ENCODE measurements at places on chromosomes 7 and 10.
A peak's percentile ranks its signal among the peaks of the same experiment; 100 is the strongest.

DNA sequence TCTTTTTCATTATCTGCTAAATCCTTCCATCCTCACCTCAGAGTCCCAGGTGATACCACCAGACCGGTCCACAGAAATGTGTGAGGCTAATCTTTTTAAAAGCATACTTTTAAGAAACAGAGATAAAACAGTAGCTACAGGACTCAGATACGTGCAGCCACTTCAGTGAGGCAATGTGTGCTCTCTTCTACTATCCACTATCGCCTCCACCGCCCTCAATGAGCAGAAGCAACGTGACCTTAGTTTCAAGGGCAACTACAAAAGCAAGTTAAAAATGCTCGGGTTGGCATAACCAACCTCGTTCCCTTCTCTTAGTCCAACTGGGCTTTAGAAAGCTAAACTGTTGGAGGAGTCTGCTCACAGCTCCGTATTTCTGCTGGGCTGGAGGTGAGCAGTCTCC is 4.2 kb downstream of the FGFR2 start:
- no peak for DNase-seq

DNA sequence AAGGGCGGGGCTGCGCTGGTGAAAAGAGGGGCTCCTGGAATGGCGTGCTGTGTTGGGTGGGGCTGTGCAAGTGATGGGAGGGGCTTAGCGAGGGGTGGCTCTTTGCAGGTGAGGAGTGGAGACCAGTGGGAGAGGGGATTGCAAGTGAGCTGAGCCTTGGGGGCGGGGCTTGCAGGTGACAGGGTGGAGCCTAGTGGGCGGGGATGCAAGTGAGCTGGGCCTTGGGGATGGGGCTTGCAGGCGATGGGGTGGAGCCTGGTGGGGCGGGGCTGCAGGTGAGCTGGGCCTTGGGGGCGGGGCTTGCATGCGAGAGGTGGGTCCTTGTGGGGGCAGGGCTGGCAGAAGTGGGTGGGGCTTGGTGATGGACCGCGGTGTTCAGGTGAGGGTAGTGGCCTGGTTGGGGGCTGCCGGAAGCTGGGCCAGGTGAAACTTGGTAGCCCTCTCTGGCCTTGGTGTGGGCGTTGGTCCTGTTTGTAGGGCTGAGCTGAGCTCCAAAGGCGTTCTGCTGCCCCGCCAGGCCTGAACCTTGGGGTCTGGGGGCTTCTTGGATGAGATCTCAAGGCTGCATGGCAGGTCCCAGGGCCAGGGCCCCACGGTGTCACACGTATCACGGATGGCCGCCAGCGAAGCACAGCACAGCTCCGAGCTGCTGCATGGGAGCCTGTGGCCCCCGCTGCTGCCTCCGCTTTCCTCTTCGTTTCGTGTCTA is 743 bp upstream of the PITRM1 start:
- DNase-seq = no peak

GRCh38 chr7:51878865-51879264 is 562.3 kb upstream of the COBL start:
- no peak for DNase-seq

GRCh38 chr10:101067356-101068083 is 5.7 kb downstream of the KAZALD1 start:
- DNase-seq = peak; percentile 86

GRCh38 chr7:47231032-47231431 is 350.9 kb downstream of the TNS3 start:
- no peak for DNase-seq

DNA sequence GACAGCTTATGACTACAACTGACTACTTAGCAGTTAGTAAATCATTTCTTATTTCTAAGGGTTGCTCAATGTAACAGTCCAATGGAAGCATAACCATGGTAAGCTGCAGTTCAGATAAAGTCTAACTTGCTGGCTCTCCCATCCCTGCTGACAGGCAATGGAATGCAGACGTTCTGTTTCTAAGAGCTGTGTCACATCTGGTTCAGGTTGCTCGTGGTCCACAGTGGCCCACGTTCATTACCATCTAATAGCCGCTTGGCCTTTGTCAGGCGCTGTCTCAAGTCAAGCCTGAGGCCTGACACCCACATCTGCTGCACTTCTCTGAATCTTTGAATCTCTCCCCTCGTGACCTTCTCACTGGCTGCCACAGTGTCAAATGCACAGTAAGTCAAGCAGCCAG is 240.8 kb downstream of the FGFR2 start:
- no peak for DNase-seq

- DNase-seq = no peak
Measured at GRCh38 chr10:59237775-59238174, 61.3 kb downstream of the PHYHIPL start.

- no peak for DNase-seq
Measured at GRCh38 chr7:102942868-102943267, 30.1 kb downstream of the LRRC17 start.

DNA sequence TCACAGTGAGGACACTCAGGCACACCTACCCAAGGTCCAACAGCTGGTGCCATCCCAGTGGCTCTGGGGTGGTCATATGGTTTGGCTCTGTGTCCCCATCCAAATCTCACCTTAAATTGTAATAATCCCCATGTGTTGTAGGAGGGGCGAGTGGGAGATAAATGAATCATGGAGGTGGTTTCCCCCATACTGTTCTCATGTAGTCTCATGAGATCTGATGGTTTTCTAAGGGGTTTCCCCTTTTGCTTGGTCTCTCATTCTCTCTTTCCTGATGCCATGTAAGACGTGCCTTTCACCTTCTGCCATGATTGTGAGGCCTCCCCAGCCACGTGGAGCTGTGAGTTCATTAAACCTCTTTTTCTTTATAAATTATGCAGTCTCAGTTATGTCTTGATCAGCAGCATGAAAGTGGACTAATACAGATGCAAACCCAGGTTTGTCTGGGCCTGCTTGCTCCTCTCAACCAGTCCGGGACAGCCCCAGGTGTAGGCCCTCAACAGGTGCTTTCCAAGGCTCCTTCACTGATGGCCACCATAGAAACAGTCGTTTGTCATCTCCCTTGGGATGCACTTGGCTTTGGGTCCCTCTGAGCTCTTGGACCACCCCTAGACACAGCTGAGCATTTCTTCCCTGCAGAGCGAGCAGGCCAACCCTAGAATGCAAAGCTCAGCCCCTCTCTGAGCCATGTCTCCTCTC is 101.3 kb upstream of the CTBP2 start:
- DNase-seq = no peak

- DNase-seq = no peak
Measured at GRCh38 chr7:74290553-74290950, 1.3 kb downstream of the CLIP2 start.

DNA sequence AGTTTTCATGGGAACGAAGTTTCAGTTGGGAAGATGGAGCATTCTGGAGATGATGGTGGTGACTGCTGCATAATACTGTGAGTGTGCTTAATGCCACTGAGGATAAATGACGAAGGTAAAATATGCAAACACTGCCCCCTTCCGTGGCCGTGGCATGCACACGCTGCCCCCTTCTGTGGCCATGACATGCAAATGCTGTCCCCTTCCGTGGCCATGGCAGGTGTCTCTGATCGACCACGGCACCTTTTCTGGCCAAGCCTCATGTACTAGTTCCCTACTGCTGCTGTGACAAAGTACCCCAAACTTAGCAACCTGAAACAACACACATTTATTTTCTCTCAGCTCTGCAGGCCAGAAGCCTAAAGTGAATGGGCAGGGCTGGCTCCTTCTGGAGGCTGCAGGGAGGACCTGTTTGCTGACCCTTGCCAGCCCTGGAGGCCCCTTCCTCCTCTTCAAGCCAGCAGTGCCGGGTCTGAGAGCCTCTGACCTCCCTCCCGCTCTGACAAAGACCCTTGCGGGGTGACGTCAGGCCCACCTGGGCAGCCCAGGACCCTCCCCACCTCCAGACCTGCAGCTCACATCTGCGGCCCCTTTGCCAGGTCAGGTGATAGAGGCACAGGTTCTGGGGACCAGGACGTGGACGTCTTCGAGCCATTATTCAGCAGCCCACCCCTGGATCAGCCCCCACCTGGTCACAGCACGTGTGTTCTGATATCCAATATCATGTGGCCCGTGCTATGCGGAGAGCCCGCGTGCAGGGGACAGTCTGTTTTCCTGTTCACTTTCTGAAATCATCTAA is 82.0 kb downstream of the MICALL2 start:
- no peak for DNase-seq

DNA sequence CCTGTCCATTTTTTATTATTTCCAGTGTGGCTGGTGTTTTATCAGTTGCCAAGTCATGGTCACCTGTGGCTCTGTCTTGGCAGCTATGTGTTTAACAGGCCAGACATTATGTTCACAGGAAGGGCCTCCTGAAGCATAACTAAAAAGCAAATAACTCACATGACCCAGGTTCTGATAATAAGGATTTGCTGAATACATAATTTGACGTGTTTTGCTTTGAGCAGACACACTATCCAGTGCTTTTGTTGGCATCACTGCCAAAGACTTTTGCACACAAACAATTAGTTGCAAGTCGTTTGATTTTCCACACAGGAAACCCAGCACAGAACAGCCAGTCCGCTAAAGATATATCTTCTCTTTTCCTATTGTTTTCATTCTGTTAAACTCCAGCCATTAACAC is 173.6 kb downstream of the ARL4A start:
- DNase-seq = no peak

DNA sequence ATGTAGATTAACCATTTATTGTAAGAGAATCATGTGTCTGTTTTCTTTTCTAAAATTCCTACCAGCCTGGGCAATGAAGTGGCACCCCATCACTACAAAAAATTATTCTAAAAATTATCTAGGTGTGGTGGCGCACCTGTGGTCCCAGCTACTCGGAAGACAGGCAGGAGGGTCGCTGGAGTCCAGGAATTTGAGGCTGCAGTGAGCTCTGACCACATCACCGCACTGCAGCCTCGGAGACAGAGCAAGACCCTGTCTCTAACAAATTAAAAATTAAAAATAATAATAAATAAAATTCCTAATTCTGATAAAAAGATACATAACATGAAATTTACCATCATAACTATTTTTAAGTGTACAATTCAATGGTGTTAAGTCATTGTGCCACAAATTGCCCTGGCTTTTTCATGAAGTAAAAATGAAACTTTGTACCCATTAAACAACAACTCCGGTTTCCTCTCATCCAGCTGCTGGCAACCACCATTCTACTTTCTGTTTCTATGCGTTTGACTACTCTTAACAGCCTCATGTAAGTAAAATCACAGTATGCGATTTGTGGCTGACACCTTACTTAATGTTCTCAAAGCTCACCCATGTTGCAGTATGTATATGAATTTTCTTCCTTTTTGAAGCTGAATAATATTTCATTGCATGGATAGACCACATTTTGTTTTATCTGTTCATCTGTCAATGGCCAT is 20.6 kb upstream of the USP6NL start:
- DNase-seq = no peak

GRCh38 chr7:120441850-120442249 is 168.9 kb downstream of the KCND2 start:
- DNase-seq = no peak

- DNase-seq = no peak
Measured at GRCh38 chr7:69659983-69660382, 61.7 kb downstream of the AUTS2 start.

DNA sequence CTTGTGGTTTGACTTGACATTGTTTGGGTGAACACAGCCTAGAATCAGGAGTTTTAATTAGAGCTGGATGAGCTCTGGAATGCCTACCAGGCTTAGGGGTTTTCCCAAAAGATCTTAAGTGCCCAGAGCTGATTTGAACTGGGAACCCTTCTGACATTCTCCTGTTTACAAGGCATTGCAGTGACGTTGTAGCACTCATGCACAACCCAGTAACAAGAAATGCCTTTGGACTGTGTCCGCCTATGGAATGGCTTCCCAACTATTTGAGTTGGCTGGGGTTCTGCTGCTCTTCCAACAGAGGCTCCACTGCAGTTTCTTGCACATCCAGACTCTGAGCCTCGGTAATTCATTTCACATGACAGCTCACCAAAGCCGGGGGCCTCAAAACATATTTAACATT is 76.7 kb upstream of the MKX start:
- no peak for DNase-seq

- no peak for DNase-seq
Measured at GRCh38 chr10:90846746-90847145, 11.1 kb downstream of the HTR7 start.
